ENCODE measurements at places on chromosomes 5 and 9.
A peak's percentile ranks its signal among the peaks of the same experiment; 100 is the strongest.

DNA sequence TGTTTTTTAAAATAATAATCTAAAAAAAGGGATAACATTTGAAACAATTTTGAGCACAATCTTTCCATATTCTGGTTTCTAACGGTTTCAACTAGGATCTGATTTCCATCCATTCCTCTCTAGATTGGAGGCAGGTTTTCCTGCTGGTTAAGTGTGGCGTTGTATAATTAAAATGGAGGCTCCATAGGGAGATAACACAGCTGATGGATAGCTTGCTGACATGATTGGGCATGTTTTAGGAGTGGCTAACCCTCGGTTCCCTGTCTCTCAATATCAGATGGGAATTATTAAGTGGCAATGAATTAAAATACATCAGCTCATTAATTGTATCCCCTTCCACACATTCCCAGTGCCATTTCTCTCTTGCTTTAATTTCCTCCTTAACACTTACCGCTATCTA lies 209.0 kb downstream of the ALDH1A1 start:
- DNase-seq, result no peak

- no peak for DNase-seq
Observed at GRCh38 chr5:150372639-150373038, 15.1 kb downstream of the TCOF1 start.

- no peak for DNase-seq
Observed at GRCh38 chr5:53008751-53009150, 19.6 kb downstream of the ITGA2 start.

DNA sequence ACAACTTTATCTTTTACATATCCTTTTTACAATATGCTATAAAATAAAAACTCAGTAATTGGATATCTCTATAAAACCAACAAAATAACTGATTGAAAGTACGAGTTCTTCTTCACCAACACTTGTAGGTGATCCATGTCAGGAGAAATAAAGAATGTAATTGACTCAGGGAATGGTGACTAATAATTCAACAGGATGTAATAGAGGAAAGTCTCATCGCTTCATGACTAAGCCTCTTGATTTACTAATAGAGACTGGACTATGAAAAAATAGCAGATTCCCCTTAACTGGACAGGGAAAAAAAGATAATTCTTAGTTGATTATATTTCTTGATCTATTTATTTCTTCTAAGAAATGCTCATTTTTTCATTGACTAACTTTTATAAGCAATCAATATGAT lies 507.7 kb upstream of the PTGER4 start:
- no peak for DNase-seq

GRCh38 chr9:119302988-119303698 lies 66.1 kb downstream of the BRINP1 start:
- DNase-seq, result no peak

DNA sequence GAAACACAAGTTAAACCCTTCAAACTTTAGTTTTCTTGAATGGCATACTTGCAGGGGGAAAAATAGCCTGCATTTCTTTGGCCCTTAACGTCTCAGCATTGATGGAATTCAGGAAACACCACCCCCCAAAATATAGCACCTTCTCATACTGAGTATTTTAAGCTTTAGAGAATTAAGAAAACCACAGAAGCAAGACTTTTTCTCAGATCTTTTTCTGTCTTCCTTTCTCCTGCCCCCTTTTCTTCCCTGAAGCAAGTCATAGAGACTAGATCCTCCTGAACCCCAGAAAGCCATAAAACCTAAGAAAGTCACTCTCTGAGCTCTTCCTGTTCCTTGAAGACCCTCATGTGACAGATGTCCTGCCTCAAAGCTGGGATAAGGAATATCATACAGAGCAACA lies 1069.9 kb downstream of the EFNA5 start:
- DNase-seq, result no peak

- DNase-seq, result no peak
Observed at GRCh38 chr5:178196986-178197385, 7.3 kb upstream of the HNRNPAB start.

DNA sequence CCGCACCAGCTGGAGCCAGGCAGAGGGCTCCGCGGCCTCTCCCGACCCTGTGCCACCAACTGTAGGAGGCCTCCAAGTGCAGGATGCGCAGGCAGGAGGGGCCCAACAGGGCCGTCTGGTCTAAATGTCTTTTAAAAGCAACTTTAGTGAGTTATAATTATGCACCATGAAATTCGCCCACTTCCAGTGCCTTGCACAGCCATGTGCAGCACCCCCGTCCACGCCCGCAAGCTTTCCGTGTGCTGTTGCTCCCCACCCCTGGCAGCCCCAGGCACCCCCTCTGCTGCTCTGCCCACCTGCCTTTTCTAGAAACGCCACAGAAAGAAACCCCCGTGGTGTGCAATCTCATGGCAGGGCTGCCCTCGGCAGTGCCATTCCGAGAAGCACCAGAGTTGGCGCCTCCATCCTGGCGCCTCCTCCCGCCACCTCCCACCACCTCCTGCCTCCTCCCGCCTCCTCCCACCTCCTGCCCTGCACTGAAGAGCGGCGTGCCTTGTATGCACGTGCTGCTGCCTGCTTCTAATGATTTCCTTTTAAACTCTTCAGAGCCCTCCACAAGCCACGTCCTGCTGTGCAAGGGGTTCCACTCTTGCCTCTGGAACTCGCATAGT lies 7.5 kb upstream of the SLC6A18 start:
- no peak for DNase-seq

DNA sequence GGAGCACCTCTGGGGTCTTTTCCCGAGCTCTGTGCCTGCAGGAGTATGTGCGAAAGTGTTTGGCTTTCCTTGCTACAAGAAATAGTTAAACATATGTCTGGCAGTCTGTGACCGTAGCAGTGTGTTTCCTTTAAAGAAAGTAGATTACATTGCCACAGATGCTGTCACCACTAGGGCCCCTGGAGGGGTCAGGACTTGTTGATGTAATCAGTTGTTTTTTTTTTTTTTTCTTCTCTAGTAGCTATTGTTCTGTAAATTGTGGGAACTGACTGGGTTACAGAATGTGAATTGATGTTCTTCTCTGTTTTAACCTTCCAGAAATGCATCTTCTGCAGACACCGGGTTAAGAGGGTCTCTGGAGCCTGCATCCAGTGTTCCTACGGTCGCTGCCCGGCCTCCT lies 345.6 kb downstream of the KDM4C start:
- no peak for DNase-seq

DNA sequence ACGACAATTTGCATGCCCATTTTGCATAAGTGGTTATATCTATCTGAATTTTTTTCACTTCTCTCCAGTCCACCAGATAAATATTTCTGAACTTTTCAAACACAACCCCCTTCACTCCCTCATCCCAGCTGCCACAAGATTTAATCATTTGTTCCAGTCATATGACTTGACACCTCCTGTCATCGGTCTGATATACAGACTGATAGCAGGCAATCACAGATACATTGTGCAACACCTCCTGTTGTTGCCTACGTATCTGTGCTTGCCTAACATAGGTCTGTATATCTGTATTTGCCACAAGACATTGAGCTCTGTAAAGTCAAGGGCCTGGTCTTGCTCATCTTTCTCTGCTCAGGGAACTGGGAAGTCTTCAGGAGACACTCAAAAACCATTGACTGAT lies 65.6 kb downstream of the GNA14 start:
- no peak for DNase-seq

DNA sequence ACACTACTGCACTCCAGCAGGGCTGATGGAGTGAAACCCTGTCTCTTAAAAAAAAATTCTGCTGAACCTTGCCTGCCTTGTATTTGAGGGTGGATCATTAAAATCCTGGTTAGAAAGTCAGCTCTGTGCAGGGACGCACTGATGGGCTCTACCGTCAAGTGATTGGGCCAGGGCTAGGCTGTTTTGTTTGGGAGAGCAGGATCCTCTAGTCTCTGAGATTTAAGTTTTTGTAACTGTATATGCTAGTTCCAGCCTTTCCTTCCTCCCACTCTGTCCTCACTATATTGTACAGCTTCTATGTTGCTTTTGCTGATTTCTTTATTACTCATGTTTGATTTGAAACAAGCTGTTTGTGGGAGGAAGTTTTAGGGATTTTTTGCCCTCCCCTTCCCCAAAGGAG lies 11.5 kb downstream of the DDX4 start:
- DNase-seq, result no peak

- DNase-seq, result no peak
Observed at GRCh38 chr5:82551192-82551591, 273.0 kb upstream of the RPS23 start.

DNA sequence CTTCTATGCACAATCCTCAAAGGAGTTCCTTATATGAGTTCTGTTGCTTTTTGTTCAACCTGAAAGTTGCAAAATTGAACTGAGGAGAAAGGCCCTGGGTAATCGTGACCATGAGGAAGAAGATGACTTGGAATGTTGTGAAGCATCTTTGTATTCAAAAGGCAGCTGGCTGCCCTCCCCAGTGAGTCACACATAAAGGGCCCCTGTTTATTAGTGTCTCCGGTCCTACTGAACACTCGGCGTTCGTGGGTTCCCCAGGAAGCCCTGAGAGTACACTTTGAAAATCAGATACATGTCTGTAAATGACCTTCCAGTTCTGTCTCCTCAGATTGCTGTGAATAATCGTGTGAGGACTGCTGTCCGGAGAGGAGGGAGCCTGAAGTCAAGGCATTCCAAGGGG lies 73.6 kb downstream of the C9orf153 start:
- no peak for DNase-seq

DNA sequence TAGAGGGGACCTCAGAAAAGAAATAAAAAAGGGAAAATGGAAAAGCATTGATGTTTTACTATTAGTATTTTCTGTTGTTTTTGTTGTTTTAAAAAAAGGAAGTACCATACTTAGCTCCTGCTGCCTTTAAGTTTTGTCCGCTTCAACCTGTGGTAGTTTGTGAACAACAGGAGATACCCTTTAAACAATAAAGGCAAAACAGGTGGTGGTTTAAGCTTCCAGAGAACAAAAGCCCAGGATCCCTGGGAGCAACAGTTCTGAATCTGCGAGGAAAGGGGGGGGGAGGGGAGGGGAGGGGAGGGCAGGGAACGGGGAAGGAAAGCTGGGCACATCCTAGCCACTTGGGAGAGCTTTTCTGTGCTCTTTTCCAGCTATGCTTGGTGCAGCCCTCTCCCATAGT lies 2.1 kb upstream of the PSIP1 start:
- DNase-seq, result no peak

GRCh38 chr5:158422653-158423515 lies 563.9 kb upstream of the CLINT1 start:
- DNase-seq, result no peak

- DNase-seq, result no peak
Observed at GRCh38 chr5:173963182-173963838, 25.7 kb upstream of the C5orf47 start.

DNA sequence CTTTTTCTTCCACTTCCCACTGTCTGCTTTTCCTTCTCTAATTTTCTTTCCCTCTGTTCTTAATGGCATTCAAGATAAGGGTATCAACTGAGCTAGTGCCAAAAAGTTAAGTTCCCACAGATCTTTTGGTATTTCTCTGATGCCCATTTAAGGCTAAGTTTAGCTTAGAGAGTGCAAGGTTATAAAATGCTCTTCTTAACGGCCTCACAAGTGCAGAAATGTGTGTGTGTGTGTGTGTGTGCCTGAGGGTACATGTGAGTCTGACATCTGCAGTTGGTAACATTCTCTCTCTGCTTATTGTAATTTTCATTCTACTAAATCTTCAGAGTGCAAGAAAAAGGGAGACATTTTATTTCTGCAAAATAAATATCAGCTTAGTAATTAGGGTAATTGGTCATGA lies 24.2 kb downstream of the FBN2 start:
- no peak for DNase-seq

DNA sequence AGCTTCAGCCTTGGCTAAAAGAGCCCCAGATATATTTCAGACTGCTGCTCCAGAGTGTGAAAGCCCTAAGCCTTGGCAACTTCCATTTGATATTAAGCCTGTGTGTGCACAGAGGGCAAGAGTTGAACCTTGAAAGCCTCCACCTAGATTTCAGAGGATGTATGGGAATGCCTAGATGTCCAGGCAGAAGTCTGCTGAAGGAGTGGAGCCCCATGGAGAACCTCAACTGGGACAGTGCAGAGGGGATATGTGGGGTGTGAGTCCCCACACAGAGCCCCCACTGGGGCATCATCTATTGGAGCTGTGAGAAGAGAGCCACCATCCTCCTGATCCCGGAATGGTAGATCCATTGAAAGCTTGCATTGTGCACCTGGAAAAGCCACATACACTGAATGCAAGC lies 1784.8 kb upstream of the CDH9 start:
- DNase-seq, result no peak

DNA sequence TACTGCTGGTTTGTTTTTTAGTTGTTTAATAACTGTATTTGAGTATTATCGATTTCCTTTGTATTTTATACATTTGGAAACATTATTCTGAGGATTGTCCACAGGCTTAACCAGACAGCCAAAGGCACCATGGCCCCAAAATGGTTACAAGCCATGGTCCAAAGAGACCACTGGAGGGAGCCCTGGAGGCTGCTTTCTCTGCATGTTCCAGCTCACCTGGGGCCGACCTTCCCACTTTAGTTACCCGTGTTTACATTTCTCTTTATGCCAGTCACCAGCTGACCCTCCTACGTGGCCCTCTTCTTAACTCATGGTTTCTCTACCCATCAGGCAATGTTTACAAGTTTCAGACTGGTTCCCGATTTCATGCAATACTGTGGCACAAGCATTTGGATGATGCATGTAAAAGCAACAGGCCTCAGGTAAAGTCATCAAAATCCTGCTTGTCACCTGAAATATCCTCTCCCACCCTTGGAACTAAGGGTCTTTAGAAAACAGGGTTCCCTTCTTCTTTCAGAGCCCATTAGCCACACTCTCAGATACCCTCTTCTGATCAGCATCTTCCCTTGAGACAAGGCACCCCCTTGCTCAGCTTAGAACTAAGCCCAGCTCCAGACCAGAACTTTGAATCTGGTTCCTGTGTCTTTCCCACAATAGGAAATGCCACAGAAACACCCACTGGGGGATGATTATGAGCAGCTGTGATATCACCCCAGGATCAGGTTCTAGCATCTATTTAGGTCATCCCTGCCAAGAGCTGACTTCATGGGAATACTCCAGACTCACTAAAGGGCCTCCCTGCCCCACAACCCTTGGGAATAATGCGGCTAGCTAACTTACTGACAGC lies 49.9 kb upstream of the GARNL3 start:
- peak; percentile 38 for DNase-seq

GRCh38 chr9:6417186-6417585 lies 4.2 kb downstream of the UHRF2 start:
- no peak for DNase-seq

DNA sequence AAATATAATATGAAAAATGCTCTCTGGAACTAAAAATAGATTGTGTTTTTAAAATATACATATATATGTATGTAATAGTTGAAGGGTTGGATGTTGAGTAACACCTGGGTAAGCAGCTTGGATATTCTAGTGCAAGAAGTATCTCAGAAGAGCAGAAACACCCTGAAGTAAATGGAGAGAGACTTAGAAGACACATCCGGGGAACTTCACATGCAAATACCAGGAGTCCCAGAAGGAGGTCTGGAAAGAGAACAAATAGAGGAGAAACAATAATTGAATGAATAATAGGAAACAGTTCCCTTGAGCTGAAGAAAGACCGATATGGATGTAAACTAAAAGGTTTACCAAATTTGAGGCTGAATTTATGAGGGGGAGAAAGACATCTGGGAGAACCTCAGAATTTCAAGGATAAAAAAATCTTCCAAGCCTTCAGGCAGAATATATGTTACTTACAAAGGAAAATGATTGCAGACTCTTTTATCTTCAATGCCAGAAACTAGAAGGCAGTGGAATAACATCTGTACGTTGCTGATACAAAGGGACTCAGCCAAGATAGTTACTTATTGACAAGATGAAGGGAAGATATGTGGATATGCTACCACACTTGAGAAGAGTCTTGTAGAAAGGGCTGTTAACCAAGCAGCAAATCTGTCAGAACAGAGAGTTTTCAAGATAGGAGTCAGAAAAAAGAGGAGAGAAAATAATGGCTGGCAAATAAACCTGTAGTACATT lies 42.7 kb downstream of the HSDL2 start:
- DNase-seq, result no peak

- no peak for DNase-seq
Observed at GRCh38 chr5:38187532-38187931, 70.8 kb upstream of the EGFLAM start.

Data from stimulated activated CD4-positive, alpha-beta T cell treated with anti-CD3 and anti-CD28 coated beads, TNF-alpha, amount 100 ng/mL, for 4 hours (primary cell).